ENCODE measurements at places on chromosomes 1 and 21. TPM values are rescaled to one million over a fixed set of nuclear protein-coding genes. Genes with fewer than 3 reads are reported as not detected.

- no peak for DNase-seq
Observed at GRCh38 chr1:42852608-42852980, 6.2 kb downstream of the ZNF691 start.

DNA sequence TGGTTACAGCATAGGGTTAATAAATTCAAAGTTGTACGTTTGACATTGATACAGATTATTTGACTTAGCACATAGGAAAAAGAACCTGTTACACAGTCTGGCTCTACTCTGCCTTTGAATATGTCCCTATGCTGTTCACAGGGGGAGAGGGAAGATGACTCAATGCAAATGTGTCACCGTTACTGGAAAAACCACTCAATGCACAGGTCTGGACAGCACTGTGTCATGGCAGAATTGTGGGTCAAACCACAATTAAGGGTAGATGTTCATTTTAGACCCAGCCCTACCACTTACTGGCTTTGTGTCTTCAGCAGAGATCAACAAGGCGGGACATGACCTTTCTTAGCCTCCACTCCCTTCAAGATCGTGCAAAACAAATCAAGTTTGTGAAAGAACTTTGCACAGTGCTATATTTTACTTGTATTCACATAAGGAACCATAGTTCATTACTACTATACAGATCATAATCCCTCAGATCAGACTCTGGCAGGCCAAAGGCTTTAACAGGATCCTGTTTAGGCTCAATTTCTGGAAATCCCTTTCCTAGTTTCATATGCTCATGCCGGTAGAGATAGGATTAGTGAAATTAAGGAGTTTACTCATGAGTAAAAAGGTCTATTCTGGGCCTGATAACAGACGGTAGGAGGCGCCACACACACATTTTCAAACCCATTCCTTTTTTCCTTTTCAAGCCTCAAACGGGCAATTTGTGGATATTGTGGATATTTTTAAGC, 22.1 kb downstream of the EIF2D start:
- no peak for DNase-seq

RIMKLA gene
- total RNA-seq = 0.19 TPM

OPTC gene
- total RNA-seq = 0.09 TPM

- DNase-seq = no peak
Observed at GRCh38 chr1:3026581-3027391, 5.5 kb downstream of the ACTRT2 start.

- DNase-seq = no peak
Observed at GRCh38 chr1:156706657-156707416, 1.5 kb upstream of the CRABP2 start.

DNA sequence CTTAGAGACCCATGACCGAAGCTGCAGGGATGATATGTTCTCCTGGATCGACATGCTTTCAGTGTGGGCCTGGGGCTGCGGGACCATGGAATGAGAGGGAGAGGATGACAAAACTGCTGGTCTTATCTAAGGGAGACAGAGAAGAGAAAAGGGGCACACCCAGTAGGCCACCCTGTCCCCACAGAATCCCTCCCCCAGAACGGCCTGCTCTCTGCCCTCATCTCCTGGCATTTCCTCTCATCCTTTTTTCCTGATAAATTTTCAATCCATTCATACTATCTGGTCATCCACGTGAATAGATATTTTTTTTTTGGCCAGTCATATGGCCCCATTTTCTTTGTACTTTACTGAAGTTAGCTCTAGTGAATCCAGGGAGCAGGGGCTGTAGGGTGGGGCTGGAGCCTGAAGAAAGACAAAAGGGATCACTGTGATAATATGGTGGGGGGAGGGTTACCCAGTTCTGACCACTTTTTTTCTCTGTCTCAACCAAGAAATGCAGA, at the start of gene PKLR:
TSS of gene PKLR (minus strand) at position 97 of the 500 bp plus-strand sequence. CDS start at position 54, 43 bp downstream.
- no peak for DNase-seq

DNA sequence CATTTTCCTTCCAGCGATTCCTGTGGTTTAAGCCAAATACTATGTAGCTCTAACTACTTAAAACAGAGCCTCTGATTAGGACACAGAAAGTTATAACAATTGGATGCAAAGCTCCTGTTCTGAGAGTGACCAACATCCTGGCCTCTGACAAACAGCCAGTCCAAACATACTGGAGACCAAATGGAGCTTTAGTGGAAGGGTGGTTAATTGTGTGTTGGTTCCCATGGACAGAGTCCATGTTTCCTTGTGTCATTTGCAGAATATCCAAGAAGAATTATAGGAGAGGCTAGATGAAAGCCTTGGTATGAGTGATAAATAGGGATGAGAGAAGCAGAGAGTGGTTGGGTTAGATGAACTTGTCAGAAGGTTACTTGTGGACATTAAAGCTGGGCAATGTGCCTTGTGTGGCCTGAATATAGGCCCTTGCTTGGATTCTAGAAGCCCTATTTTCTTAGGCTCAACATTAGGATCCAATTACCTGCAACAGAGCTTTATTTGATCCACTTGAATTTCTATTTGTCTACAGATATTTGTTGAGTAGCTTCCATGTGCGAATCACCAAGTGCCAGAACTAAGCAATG, 180.5 kb upstream of the GORAB start:
- DNase-seq = no peak

OR2T29 gene
- not detected for total RNA-seq

DNA sequence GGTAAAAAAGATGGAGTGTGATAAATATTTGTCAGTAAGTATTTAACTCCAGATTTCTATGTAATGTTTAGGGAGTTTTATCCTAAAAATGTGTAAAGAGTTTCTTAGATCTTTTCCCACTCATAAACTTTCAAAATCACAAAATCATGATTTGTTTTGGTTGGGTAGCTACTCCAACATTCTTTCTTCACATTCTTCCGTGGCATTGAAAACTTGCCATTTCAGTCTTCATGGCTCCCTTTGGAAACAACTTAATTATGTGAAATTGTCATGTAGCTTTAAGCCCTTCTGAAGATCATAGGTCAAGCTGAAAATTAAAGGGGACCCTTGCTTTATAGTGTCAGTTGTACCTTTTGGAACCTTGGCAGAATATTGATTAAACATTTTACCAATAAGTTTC, 73.2 kb downstream of the ADGRL2 start:
- DNase-seq = no peak
